Myometrial cell (primary cell): ENCODE measurements at places on chromosomes 7 and 10. TPM values are rescaled to one million over a fixed set of nuclear protein-coding genes. Genes with fewer than 3 reads are reported as not detected.

The ZNF800 gene
- total RNA-seq, result 12.4 and 17.6 TPM in 2 replicates

The ZNF804B gene
- not detected in 2 replicates for total RNA-seq

The GRID2IP gene
- total RNA-seq, result not detected in 2 replicates

The ASZ1 gene
- not detected in 2 replicates for total RNA-seq

The PNLIP gene
- not detected in 2 replicates for total RNA-seq

The CALML5 gene
- not detected in 2 replicates for total RNA-seq

The AKR1C3 gene
- total RNA-seq, result 4.6 and 7.4 TPM in 2 replicates

The TMEM176A gene
- 0.53 and 1.2 TPM in 2 replicates for total RNA-seq

The COL17A1 gene
- total RNA-seq, result not detected in 2 replicates

The CACNB2 gene
- 0.35 TPM in 1 of 2 replicates, not detected in the other for total RNA-seq

The AKR1C2 gene
- total RNA-seq, result 4.6 and 5.0 TPM in 2 replicates

The PRLHR gene
- not detected in 2 replicates for total RNA-seq

The CFAP69 gene
- 1.2 and 3.4 TPM in 2 replicates for total RNA-seq
